ENCODE measurements at places on chromosomes 11 and 22. TPM values are rescaled to one million over a fixed set of nuclear protein-coding genes. Genes with fewer than 3 reads are reported as not detected.
A peak's percentile ranks its signal among the peaks of the same experiment; 100 is the strongest.

- H3K4me1 ChIP-seq, result peaks cover 21% of the 10 kb centered on the region
- no peak overlapping the region for H3K27ac ChIP-seq
- no peak for DNase-seq
- H3K36me3 ChIP-seq, result peaks cover 22% of the 10 kb centered on the region
- H3K4me3 ChIP-seq, result peak overlapping the region; percentile 88
These were observed 702 bp upstream of the KCNJ4 start for GRCh38 chr22:38455530-38456271.

- H3K27me3 ChIP-seq, result no peaks in the 10 kb centered on the region
- H3K4me1 ChIP-seq, result peaks cover 66% of the 10 kb centered on the region
- no peak for DNase-seq
- peak overlapping the region; percentile 97 for H3K27ac ChIP-seq
These were observed 3.9 kb downstream of the MAML2 start for GRCh38 chr11:96338910-96339705.

GRCh38 chr22:39259666-39260065, 14.9 kb upstream of the PDGFB start:
- peaks cover 7% of the 10 kb centered on the region for H3K27me3 ChIP-seq
- DNase-seq, result no peak
- no peak overlapping the region for H3K4me3 ChIP-seq
- peaks cover 8% of the 10 kb centered on the region for H3K4me1 ChIP-seq
- no peak overlapping the region for H3K27ac ChIP-seq
- peaks cover 2% of the 10 kb centered on the region for H3K36me3 ChIP-seq

DNA sequence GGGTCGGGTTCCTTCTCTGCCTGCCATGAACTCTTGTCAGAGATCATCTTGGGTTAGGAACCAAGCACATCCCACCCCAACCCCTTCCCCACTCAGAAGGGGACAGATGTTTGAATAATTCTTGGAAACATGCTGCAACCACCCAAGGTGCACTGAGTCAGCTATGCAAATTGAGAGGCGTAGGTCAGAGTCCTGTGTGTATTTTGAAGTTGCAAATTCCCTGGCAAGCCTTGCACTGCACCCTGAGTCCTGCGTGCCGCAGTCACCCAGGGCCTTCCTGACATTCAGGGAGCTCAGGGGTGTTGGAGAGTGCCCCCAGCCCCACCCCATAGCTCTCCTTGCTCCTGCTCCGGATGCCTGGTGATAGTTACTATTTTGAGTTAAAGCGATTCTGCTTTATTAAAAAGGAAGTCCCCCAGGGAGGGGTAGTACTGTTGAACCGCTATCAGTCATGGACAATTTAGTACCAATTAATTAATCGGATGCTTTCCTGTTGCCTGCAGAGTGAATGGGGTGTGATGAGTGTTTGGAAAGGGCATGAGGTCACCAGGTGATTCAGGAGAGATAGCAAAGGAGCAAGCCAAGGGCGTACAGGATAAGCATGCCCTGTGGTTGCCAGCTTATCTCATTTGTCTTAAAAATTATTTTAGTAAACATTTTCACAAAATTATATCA, 123.7 kb downstream of the GRIK4 start:
- no peak overlapping the region for H3K27ac ChIP-seq
- H3K27me3 ChIP-seq, result peaks cover 42% of the 10 kb centered on the region
- H3K36me3 ChIP-seq, result no peaks in the 10 kb centered on the region
- H3K4me3 ChIP-seq, result no peak overlapping the region
- DNase-seq, result no peak
- no peaks in the 10 kb centered on the region for H3K4me1 ChIP-seq

- H3K4me1 ChIP-seq, result no peaks in the 10 kb centered on the region
- peaks cover 3% of the 10 kb centered on the region for H3K36me3 ChIP-seq
- no peak overlapping the region for H3K27ac ChIP-seq
- no peak for DNase-seq
These were observed 60.0 kb downstream of the FAM181B start for GRCh38 chr11:82673631-82674030.

DNA sequence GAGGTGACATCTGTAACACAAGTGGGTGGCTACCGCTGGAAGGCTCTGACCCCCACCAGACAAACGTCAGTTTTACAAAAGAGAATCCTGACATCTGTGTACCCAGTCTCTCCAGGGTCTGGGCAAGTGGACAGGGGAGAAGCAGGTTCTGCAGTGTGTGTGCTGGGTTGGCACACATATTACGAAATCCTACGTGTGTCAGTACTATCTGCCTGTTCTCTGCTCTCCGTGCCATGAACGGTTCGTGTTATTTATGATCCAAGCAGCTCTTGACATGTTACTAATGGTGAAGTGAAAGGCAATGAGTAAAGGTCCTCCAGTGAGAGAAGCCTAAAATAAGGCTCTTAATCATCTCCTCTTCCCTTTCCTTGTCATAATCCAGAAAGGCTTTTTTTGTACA, 201.5 kb upstream of the MTMR2 start:
- no peak overlapping the region for H3K27ac ChIP-seq
- H3K4me3 ChIP-seq, result no peak overlapping the region
- peaks cover 2% of the 10 kb centered on the region for H3K36me3 ChIP-seq

Gene TRPM5
- 0.07 TPM for total RNA-seq

Gene MYO18B
- total RNA-seq, result 0.12 TPM

Gene MOGAT2
- not detected for total RNA-seq

Gene OR5AL1
- total RNA-seq, result not detected

Gene C11orf52
- not detected for total RNA-seq

Gene OR52W1
- not detected for total RNA-seq

Measured in T-helper 17 cell (primary cell).